ENCODE measurements at places on chromosomes 11 and 22.

- no peak for DNase-seq
Measured at GRCh38 chr11:10295064-10295901, 1.3 kb upstream of the SBF2 start.

GRCh38 chr11:113251281-113251680 lies 63.1 kb upstream of the TTC12 start:
- DNase-seq: no peak

DNA sequence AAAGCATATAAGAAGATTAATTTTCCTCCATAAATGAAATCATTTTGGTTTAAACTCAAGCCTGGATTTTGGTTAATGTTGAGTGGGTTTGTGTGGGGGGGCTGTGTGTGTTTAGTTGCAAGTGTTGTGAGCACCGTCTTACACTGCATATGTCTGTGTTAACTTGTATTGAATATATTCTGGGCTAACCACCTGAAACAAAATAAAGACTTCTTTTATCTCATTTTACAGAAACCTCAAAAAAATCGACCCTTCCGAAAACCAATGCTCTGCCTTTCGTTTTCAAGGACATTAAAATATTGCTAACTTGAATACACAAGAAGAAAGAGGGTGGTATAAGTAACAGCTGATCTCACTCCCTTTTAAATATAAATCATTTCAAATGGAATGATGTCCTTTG lies 192.2 kb upstream of the BLID start:
- no peak for DNase-seq

DNA sequence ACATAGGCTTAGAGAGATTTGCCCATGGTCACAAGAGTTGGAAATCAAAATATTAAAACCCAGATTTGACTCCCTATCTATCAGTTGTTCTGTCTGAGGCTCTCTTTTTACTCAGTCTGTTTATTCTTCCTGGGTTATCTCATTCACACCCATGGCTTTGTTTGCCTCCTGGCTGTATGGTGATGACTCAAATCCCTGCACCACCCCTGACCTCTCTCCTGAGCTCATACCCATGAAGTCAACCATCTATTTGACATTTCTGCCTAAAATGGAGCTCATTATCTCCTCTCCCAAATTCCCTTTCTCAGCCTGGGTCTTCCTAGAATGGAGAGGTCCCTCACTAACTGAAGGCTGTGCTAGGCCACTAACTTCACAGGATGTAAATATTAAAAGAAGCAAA lies 27.8 kb upstream of the CCDC134 start:
- no peak for DNase-seq

DNA sequence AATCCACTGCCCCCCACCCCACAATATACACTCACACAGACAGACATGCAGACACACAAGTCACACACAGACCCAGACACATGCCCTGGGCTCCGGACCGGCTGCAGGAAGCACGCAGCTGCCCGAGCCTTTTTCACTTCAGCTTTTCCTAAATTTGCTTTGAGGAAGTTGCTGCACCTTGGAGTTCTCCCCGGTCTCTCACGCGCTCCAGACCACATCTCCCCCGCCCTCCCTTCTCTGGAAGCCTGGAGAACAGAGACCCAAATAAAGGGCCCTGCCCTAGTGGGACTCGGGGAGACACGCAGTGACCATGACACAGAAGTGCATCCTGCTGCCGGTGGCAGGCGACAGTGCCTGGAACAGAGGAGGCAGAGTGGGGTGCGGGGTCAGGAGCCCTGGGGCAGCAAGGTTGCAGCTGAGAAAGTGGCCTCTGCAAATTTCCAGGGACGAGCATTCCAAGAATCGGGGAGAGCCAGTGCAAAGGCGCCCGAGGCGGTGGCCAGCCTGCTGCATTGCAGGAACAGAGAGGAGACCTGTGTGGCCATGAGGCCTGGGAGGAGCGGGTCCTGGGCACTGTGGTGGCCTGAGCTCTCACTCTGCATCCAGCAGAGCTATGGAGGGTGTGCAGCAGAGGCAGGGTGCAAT lies 19.1 kb downstream of the RPL3 start:
- no peak for DNase-seq

DNA sequence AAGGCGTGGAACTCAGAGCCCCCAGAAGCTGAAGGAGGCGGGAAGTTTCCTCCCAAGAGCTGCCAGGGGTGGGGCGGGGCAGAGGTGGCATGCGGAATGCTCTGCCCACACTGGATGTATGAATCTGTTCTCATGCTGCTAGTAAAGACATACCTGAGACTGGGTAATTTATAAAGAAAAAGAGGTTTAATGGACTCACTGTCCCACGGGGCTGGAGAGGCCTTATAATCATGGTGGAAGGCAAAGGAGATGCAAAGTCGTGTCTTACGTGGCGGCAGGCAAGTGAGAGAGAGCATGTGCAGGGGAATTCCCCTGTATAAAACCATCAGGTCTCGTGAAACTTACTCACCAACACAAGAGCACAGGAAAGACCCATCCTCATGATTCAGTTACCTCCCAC lies 57.6 kb downstream of the SMIM38 start:
- no peak for DNase-seq

- no peak for DNase-seq
Measured at GRCh38 chr11:116457336-116458007, 315.3 kb downstream of the BUD13 start.

GRCh38 chr11:22221143-22221542 lies 28.3 kb downstream of the ANO5 start:
- no peak for DNase-seq

DNA sequence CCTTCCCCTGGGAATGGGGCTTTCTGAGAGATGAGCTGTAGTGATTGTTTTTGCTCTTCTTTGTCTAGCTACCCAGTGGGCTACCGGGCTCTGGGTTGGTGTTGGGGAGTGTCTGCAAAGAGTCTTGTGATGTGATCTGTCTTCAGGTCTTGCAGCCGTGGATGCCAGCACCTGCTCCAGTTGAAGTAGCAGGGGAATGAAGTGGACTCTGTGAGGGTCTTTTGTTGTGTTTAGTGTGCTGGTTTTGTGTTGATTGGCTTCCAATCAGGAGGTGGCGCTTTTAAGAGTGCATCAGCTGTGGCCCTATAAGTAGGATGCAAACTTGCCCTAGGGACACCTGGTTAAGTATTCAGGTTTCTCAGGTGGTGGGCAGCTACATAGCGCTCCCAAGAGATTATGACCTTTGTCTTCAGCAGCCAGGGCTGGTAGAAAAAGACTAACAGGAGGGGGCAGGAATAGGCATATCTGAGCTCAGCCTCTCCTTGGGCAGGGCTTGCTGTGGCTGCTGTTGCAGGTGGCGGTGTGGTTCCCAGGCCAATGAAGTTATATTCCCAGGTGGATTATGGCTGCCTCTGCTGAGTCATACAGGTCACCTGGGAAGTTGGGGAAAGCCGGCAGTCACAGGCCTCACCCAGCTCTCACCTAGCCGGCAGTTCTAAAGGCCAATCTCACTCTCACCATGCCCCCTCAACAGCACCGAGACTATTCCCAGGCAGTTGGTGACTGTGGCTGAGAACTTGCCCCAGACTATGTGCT lies 315.7 kb upstream of the C11orf87 start:
- DNase-seq: no peak

DNA sequence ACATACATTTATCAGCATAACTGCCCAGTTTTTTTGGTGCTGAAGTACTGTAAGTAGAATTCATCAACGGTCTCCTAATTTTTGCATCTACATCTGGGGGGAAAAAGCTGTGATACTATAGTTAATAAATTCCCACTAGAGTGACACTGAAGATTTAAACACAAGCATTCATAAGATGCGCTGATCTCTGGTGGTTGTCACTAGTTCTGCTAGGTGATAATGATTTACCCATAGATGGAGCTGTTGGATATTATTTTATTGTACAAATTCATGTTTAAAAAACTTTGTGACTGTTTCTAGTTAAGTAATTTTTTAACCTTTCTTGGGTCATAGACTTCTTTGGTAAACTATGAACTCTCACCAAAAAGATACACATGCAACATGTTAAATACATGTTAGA lies 106.6 kb downstream of the EMSY start:
- DNase-seq: no peak

GRCh38 chr11:131894615-131895544 lies 524.5 kb downstream of the NTM start:
- DNase-seq: no peak

DNA sequence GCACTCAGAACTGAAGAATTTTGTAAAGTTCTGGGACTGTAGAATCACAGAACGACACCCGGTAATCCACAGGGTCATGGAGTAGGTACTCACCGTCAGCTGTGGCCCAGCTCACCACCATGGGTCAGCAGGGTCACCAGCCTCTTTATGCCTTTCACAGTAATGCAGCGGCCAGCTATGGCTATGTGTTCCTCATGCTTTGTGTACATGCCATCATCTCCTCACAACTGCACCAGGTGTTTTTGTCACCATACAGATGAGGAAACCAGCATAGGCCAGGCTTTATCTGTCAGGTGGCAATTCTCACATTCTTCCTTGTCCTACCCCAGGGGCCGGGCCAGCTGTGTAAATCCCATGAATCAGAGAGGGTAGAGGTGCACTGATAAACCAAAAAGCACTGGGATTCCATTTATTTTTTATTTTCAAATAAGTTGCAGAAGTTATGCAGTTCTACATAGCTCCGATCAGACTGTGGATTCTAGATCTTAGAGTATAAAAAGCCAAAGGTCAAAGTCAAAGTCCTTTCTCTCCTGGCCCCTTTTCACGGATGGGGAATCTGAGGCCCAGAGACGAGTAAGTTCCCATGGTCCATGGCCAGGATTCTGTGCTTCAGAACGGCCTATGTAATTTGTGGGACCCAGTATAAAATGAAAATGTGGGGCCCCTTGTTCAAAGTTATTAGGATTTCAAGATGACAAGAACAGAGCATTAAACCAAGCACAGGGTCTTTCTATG lies 17.5 kb downstream of the TSKU start:
- DNase-seq: no peak

- no peak for DNase-seq
Measured at GRCh38 chr11:1077417-1078119, 2.9 kb downstream of the MUC2 start.

- DNase-seq: no peak
Measured at GRCh38 chr22:47213571-47214230, 451.3 kb downstream of the TBC1D22A start.

GRCh38 chr11:115657586-115657985 lies 153.4 kb upstream of the CADM1 start:
- DNase-seq: no peak

DNA sequence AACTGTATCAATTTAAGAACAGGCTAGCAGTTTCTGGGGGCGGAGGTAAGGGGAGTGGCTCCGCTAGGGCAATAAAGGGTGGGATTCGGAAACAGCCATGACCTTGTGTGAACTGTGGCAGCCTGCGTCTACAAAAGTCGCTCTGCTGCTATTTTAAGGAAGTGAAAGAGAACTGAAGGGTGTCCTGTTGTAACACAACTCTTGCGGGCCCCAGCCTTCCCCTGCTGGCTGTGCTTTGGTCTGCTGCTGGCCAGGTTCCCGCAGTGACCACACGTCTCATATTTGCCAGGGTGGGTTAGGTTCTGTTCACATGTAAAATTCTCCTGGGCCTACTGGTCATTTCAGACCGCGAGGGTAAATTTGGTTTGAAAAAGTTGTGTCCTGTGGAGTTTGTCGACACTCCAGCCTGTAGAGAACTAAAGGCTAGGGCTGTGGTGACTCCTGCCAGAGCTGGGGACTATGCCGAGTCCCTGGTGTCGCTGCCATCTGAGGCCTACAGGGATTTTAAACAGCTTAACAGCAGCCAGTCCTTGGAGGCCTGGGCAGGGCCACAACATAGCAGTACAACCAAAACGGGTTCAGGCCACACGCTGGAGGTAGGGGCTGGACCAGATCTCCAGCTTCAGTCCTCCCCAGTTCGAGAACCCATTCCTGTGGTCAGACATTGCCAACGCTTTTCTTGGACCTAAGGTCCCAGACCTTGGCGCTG lies 1.1 kb upstream of the PPFIBP2 start:
- no peak for DNase-seq

- no peak for DNase-seq
Measured at GRCh38 chr22:45129703-45130524, 33.8 kb upstream of the NUP50 start.

GRCh38 chr22:19336133-19337075 lies 44.9 kb upstream of the CLTCL1 start:
- no peak for DNase-seq

DNA sequence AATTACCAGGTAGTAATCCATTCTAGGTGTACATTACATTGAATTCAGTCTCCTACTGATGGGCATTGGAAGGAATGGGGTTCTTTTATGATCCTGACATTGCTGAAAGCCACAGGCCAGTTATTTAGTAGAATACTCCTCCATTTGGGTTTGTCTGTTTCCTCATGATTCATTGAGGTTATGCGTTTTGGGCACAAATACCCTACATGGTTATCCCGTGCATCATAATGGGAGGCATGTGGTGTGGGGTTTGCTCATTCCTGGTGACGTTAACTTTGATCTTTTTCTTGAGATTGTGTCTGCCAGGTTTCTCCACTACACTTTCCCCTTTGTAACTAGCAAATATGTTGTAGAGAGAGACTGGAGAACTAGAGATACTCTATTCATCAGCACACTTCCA lies 5.5 kb downstream of the FOLR3 start:
- DNase-seq: no peak

GRCh38 chr11:118443590-118444218 lies 7.4 kb downstream of the KMT2A start:
- DNase-seq: no peak

- DNase-seq: no peak
Measured at GRCh38 chr22:37741312-37741795, 44.5 kb downstream of the TRIOBP start.

DNA sequence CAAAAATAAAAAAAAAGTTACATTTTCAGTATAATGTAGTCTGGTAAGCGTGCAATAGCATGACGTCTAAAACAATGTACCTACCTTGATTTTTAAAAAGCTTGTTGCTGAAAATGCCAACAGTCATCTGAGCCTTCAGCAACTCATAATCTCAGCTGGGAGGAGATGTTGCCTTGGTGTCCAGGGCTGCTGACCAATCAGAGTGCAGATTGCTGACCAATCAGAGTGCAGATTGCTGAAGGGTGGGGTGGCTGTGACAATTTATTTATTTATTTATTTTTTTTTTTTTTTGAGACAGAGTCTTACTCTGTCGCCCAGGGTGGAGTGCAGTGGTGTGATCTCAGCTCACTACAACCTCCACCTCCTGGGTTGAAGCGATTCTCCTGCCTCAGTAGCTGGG lies 17.8 kb downstream of the ZBED4 start:
- DNase-seq: no peak

GRCh38 chr11:128133501-128133900 lies 453.9 kb downstream of the ETS1 start:
- no peak for DNase-seq

DNA sequence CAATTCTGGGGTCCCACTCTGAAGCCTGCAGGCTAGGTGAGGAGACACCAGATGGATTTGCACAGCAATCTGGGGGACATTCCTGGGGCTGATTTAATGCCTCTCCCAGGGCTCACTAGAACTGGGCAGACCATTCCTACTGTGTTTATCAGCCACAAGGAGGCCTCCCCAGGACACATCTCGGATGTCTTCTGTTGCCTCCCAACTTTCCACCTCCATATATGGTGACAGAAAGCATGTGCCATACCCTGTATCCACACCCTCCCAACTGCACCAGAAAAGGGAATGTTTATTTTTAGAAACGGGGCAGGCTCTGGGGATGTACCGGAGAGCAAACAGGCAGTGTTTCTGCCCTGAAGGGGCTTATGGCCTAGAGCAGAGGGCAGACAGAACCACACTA lies 181.8 kb downstream of the CSNK2A3 start:
- no peak for DNase-seq
